ENCODE measurements at places on chromosomes 2 and 18. TPM values are rescaled to one million over a fixed set of nuclear protein-coding genes. Genes with fewer than 3 reads are reported as not detected.

MROH2A gene
- not detected for total RNA-seq

PRKAG3 gene
- not detected for total RNA-seq

IKZF2 gene
- 1.9 TPM for total RNA-seq

CAPN14 gene
- 0.07 TPM for total RNA-seq

SRD5A2 gene
- total RNA-seq = not detected

DNA sequence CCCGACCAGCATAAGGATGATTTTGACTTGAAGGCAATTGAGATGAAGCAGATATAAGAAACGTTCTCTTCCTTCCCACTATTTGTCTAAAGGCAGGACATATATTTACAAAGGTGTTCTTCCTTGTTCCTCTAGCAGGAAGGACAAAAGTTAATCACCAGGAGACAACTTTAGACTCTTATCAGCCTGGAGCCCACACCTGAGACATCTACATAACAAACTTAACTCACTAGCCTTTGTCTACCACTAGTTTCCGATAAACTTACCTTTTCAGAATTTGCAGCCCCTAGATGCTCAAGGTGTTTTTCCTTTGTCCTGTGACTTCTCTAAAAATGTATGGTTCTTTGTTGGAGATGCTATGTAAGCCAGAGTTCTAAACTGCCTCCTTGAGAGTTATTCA is 1047.8 kb upstream of the NXPH2 start:
- DNase-seq = no peak

DNA sequence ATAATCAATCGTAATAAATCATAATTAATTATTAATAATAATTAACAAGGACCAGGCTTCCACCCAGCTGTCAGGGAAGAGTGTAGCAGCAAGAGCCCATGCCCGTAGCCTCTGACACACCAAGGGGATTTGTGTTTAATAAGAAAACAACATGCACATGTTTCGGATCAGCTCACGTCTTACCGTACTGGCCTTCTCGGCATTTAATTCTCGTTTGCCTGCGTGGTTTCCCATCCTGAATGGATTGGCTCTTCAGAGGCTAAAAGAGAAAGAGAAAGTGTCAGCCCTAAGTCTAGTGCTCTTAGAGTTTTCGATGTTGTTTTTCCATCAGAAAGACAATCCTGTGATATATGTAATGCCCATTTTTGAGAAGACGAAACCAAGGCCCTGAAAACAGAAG is 27.6 kb downstream of the MBP start:
- DNase-seq = no peak

DNA sequence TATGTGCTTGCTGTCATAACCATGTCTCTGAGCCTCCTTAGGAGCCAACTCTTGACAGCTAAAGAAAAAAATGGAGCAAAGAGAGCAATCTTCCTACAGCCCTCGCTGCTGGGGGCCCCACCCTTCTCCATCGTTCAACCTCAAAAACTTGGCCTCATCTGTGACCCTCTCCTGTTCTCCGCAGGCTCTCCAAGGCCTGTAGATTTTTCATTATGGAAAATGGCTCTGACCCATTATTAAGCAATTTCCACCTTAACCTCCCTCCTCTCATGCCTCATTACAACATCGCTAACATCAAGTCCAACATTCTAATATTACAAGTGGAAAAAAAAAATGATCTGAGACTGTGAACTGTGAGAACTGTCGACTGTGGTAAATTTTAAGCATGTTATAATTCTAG is 98.7 kb downstream of the SLC8A1 start:
- DNase-seq = no peak

Data from H9 (cell line).